ENCODE measurements at places on chromosomes 7 and 10.

- DNase-seq, result no peak
Measured at GRCh38 chr10:32795598-32796183, 162.3 kb downstream of the ITGB1 start.

DNA sequence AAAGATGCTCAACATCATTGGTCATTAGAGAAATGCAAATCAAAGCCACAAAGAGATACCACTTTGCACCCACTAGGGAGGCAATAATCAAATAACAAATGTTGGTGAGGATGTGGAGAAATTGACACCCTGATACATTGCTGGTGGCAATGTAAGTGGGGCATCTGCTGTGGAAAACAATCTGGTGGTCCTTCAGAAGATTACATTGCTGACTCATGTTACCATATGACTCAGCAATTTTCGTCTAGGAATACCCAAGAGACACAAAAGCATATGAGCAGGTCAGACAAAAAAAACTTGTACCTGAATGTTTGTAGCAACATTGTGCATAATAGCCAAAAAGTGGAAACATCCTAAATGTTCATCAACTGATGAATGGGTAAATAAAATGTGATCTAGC is 4.9 kb upstream of the CLDN3 start:
- DNase-seq, result no peak

DNA sequence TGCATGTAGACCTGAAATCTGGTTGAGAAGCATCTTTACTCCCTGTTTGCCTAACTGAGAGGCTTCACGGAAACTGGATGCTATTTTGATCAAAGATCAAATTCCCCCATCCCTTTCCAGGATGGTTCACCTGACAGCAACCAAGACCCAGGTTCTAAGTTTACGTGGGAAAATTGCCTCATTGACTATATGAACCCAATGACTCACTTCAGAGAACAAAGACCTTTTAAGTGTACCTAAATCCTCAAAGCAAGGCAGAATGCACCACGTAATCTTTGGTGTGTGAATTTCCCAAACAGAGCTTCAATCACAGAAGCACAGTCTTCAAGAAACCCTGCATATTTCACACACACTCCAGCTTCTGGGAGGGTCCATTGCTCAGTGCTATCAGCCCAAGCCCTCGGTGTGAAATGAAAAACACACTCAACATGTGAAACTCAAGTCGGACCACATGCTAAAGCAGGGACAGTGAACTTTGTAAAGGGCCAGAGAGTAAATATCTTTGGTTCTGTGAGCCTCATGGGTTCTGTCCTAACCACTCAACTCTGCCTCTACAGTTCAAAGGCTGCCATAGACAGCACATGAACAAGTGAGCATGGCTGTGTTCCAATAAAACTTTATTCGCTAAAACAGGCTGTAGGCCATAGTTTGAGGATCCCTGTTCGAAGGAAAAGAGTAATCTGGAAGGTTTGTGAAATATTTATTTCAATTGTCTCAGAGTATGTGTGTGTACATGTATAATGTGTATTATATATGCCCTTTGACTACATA is 275.6 kb upstream of the FOXK1 start:
- no peak for DNase-seq

DNA sequence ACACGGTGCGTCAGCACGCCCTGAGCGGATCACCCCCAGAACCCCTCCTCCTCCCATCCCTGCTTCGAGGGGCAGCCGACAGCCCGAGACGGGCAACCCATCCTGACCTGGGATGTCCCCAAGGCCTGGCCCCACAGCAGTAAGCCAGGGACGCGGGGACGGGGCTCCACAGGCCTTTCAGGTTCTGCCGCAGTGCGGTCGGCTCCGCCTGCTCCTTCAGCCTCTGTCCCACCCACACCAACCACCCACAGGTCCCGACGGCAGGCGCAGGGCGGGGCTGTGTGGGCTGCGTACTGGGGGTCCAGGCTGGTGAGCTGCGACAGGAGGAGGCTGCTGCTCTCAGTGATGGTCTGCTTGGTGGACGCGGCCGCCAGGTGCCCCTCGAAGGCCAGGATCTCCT is 16.7 kb downstream of the INTS1 start:
- no peak for DNase-seq

- DNase-seq, result no peak
Measured at GRCh38 chr10:98030093-98030821, at the start of gene CRTAC1. TSS of gene CRTAC1 (minus strand) at chr10:98030621. CDS start at chr10:98030472, 149 bp downstream.

GRCh38 chr7:75584354-75584753 is 92.2 kb downstream of the SPDYE5 start:
- no peak for DNase-seq

GRCh38 chr7:155192961-155193640 is 104.6 kb upstream of the INSIG1 start:
- no peak for DNase-seq

- DNase-seq, result no peak
Measured at GRCh38 chr7:142053988-142054387, 57.5 kb upstream of the MGAM2 start.

- no peak for DNase-seq
Measured at GRCh38 chr10:129800796-129801340, 163.2 kb downstream of the EBF3 start.

DNA sequence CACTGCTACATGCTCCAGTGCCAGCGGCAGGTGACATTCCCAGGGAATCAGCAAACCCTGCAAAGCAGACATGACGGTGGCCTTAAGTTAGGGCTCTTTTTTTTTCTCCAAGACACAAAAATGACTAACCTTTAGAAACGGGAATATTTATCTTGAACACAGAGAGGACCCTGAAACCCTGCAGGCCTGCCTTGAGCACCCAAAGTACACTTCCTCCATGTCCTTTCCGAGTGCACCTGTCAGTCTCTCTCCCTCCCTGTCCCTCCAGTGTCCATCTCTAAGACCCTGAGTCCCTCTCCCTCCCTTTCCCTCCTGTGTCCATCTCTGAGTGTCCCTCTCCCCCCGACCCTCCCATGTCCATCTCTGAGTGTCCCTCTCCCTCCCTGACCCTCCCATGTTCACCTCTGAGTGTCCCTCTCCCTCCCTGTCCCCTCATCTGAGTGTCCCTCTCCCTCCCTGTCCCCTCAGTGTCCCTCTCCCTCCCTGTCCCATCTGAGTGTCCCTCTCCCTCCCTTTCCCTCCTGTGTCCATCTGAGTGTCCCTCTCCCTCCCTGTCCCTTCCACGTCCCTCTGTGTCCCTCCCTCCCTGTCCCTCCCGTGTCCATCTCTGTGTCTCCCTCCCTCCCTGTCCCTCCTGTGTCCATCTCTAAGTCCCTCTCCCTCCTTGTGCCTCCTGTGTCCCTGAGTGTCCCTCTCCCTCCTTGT is 51.2 kb upstream of the CAMK2B start:
- no peak for DNase-seq

DNA sequence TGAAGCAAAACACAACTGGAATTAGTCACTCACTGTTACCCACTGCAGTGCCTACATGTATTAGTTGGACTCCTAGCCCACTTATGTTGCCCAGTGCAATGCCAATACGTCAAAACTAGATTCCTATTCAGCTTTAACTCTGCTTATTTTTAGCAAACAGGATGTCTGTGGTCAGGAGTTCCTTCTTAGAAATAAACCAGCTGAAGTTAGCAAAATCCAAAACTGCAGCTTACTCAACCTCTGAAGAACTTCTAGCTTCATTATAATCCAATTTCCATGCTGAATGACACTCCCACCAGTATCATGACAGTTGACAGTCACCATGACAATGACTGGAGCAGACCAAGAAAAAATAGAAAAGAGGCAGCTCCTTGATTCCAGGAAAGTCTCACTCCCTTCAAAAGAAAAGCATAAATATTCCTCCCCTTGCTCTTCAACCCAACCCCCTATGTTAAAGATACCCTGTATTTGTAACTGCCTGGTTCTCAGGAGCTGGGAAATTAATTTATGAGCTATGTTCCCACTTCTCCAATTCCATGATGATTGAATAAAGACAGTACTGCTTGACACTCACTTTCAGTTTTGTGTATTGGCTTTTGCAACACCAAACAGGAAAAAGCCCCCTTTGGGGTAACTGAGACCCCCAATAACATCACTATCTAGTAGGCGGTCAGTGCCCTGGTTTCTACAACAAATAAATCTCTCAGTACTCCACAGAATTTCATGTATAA is 327.4 kb downstream of the SORCS1 start:
- DNase-seq, result no peak

- no peak for DNase-seq
Measured at GRCh38 chr7:42621543-42622219, 290.2 kb downstream of the C7orf25 start.

DNA sequence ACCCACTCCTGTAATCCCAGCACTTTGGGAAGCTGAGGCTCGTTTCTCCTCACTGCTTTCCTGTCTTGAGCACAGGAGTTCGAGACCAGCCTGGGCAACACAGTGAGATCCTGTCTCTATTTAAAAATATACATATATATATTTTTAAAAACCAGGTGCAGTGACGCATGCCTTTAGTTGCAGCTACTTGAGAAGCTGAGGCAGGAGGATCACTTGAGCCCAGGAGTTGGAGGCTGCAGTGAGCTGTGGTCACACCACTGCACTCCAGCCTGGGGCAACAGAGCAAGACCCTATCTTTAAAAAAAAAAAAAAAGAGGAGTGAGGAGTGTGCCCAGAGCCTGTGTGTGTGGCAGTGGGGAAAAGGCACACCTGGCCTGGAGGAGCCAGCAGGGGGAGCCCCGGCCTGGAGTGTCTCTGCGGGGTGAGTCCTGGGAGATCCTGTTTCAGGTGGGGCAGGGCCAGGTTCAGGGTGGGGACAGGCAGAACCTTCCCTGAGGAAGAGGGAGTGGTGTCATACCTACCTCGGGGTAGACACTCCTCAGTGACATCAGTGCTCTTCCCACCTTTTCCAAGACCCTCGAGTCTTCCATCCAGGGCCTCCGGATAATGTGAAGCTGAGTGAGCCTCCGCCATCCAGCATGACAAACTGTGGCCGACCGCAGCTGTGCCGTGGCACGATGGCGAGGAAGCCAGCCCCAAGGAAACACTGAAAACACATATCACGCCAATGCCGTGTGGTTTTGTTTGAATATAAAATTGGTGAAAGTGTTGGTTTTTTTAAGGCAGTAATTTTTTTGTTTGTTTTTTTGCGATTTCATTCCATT is 9.0 kb upstream of the ARPC1B start:
- no peak for DNase-seq

DNA sequence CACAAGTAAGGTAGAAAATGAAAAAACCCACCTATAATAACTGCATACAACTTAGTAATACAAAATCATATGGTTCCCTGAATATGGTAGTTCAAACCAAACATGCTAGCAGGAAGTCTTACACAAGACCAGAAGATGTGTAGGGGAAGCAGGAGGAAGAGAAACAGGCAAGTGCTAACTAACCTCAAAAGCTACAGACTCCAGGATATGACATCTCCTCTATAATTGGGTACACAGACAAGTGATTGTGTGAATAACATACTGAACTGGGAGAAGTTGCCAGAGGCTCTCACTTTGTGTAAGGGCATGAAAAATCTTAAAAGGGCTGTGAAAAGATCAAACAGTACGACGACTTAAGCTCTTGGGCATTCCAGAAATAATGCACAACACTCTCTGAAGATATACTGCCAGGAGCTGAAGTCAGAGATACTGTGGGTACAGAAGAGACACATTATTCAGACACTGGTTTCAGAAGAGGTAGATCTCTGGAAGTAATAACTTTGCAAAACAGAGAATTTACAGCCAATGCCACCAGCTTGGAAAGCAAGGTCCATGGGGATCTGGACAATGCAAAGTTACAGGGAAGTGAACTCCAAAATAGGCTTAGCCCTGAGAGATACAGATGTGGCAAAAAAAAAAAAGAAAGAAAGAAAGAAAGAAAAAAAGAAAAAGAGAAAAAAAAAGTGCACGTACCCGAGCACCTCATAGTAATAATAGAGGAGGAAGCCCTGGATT is 767.2 kb downstream of the TNS3 start:
- no peak for DNase-seq

DNA sequence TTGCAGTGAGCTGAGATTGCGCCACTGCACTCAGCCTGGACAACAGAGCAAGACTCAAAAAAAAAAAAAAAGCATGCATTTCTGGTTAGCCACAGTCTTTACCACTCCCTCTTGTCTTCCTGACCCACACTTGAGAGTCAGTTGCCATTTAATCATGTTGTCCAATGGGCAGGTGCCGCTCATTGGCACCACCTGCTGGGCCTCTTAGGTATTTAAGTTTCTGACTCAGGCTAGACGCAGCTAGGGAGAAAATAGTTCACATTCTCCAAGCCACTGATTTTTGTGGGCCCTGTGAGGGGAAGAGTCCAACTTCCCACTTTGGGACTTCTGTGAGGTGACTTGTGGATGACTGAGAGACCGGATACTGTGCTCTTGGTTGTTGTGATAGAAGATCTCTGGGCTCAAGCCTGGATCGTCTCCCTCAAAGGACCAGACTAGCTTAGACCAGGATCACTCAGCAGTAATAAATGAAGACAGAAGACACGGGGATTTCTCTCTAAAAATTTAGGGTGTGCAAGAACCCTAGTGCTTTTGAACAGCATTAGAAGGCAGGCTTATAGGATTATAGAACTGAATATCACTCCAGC is 26.8 kb upstream of the SORCS3 start:
- DNase-seq, result peak; percentile 14
